ENCODE measurements at places on chromosomes 7 and 10.
A peak's percentile ranks its signal among the peaks of the same experiment; 100 is the strongest.

GRCh38 chr10:110857265-110858171, 14.2 kb upstream of the PDCD4 start:
- peak; percentile 31 for DNase-seq

- DNase-seq = no peak
Observed at GRCh38 chr10:15244635-15245197, 76.2 kb upstream of the NMT2 start.

DNA sequence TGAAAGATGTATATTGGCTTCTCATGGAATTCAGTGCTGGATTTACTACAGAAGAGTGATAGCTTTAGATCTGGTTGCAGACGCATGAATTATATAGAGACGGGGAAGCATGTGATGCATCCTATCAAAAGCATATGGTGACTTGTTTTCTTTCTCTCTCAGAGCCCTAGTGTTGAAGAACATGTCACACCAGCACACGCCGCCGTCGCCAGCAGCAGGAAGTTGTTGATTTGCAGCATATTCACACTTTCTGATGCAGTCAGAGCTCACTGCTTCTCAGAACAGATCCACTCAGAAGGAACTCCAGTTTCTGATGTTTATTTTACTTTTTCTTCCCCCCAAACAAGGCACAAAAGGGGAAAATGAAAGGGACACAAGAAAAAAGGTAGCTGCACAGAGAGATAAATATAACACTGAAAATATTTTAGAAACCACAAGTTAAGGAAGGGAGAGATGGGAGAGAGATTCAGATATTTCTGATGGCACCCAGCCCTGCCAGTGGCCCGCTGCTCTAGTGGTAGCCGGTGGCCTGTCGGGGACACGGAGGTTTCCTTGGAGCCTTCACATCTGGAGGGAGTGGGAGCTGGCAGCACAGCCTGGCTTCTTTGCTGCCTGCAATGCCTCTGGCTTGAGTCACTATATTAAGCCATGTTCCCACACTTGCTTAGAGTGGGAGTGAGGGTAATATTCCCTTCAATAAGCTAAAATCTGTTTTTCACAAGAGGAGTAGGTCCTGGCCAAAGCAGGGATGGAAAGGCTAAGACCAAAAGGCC, 123.2 kb downstream of the NRP1 start:
- no peak for DNase-seq

DNA sequence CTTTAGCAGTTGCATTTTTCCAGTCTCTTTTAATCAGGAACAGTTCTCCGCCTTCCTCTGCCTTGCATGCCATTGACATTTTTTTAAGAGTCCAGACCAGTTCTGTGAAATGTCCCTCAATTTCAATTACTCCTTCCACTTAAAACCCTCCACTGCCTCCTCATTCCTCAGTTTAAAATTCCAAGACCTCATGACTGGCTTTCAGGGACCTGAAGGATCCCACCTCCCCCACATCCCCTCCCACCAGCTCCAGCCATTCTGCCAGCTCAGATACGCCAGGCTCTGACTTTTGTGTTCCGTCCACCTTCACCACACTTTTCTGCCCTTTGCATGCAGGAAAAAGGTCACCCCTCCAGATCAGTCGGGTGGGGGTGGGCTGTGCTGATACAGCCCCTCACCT, 8.7 kb downstream of the TNRC18 start:
- DNase-seq = no peak

DNA sequence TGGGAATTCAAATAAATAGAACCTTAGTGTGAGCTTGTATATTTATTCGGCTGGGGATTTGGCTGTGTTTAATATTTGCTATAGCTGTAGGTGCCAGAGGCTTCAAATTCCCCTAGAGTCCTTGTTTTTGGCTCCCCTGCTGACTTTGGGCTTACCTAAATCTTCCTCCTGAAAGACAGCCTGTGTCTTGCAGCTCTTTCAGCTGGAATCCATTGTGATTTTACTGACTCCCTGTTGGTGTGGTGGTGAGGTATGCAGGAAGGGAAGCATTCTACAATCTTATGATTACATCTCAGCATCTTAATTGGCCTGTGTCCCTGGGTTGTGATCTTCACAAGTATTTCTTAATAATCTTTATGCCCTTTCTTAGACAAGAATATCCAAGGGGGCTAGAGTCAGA, 25.9 kb downstream of the FOXI2 start:
- DNase-seq = no peak

DNA sequence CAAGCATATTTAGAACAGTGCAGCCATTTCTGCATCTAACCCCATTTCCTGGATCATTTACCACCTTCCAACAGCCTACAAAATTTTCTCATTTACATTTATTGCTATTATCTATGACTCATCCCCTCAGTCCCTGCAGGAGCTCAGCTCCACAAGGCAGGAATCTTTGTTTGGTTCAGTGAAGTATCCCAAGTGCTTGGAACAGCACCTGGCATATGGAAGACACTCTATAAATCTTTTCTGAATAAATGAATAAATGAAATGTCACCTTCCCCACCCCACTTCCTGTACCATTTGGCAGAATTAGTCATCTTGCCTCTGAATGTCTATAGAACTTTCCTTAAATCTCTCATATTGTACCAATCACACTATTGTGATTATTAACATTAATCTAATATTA, 110.7 kb downstream of the HIP1 start:
- no peak for DNase-seq

DNA sequence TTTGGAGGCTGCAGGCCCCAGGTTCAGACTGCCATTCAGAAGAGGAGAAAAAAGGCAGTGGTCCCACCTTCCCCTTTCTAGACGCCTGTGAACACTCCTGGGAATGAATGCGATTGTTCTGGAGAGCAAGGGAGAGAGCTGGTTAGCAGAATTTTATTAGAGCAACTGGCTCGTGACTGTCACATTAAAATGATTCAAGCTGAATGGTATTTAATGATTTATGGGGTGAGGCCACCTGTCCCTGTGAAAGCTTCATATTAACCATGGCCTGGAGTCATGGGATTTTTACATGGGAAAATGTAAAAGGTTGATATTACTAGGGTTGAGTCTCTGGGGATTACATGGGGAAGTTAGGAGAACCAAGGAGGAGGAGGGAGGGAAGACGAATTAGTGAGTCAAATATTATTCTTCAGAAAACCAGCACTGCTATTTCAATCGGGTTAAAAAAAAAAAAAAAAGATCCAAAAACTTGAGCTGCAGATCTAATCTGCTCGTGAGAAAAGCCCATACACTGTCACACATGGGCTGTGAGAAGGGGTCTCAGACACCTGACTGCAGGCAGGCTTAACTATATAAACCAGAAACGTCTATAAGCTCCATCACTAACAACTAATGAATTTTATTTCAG, 8.3 kb downstream of the CXCL12 start:
- DNase-seq = no peak

- DNase-seq = no peak
Observed at GRCh38 chr7:116621649-116622048, 50.3 kb upstream of the MET start.

DNA sequence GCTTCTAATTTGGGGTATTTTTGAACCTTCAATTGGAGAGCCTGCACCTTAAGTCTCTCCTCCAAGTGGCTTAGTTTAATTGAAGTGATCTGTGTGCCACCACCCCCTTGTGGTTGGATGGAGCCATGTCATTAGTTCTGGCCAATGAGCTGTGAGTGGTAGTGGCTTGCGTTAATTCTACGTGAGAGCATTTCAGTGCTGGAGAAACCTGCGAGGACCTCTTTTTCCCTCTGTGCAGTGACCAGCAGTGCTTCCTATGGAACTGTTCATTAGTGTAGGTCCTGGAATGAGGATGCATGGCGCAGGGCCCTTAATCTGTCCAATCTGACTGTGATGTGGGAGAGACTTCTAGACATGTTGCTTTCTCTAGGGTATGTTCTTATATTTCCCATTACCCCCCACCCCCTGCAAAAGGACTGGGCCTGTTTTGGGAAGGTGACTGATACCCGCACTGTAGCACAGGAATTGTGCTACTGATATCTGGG, 3.8 kb downstream of the HILPDA start:
- no peak for DNase-seq

GRCh38 chr7:46630031-46630430, 709.0 kb upstream of the IGFBP3 start:
- DNase-seq = no peak

- no peak for DNase-seq
Observed at GRCh38 chr7:108686494-108686893, 116.8 kb downstream of the DNAJB9 start.

DNA sequence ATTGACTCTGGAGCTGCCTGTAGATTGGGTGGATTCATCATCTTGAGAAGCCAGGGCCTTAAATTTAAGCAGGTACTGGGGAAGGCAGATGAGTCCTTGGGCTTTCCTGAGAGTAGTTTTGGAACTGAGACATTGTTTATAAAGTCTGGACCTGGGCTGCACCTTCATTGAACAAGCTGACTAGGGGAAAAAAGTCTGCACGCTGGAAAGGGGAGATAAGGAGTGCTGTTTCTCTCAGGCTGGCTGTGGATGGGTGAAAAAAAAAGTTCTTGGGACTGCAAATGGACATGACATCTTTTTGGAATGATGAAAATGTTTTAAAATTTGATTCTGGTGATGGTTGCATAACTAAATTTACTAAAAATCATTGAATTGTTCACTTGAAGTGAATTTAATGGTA, 12.0 kb downstream of the SEC24C start:
- DNase-seq = no peak

GRCh38 chr7:66453340-66453739, 175.3 kb upstream of the KCTD7 start:
- no peak for DNase-seq

DNA sequence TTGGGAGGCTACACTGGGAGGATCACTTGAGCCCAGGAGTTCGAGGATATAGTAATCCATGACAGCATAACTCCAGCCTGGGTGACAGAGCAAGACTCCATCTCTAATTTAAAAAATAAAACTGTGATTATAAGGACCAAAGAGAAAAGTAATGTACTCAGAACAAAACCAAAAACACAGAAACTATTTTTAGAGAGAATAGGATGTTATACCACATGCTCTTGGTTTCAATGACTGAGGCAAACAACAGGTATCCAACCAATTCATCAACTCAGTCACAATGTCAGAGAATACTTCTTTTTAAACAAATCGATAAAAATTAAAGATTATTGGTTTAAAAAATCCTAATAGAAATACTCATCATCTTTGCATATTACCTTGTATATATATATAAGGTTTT, 186.7 kb downstream of the TPK1 start:
- DNase-seq = no peak

DNA sequence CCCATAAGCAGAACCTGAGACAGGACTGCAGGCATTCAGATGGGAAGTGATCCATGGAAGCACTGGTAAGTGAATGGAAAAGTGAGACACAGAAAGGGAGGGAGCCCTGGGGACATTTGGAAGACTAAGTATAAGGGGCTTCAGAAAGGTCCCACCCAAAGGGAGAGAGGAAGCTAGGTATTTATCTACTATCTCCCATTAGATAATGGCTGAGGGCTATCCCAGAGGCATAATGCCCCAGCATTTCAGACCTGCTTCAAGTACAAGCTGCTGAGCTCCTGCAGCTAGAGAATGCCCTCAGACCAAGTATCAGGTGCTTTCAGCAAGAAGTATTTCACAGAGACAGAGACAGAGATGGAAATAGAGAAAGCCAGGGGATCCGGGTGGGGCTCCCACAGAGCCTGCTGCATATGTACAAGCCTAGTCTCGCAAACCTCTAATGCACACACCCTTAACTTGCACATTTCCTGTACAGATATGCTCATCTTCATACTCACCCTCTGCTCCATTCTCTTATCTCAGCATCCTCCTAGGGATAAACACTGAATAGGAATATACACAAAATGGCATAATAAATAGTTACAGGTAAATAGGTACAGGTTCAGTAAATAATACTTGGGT, 20.2 kb downstream of the KDM7A start:
- DNase-seq = no peak

DNA sequence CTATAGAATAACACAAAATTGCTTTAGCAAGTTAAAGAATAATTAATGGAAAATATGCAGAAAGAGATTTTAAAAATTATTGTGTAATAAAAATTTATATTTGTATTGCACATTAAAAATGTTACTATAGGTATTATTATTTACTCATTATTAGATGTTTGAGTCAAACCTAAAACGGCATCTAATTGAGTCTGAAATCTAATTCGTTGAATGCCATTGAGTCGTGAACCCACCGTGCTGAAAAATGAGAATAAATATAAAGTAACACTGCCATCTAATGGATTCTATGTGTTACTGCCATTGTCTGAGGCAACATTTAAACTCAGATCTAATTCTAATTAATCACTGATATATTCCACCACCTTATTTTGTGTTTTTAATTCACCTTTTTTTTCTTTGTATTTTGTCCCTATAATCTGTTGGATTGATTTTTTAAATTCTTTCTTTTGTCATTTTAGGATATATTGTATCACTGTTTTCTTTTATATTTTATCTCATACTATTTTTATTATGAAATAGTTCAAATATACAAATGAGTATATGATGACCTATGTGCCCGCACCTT, 62.2 kb downstream of the SAMD9 start:
- DNase-seq = no peak

GRCh38 chr10:5285186-5285585, 79.6 kb upstream of the UCN3 start:
- no peak for DNase-seq

GRCh38 chr7:18638594-18639452, 143.3 kb downstream of the HDAC9 start:
- DNase-seq = no peak

- no peak for DNase-seq
Observed at GRCh38 chr7:131753620-131754222, 197.3 kb upstream of the PODXL start.

DNA sequence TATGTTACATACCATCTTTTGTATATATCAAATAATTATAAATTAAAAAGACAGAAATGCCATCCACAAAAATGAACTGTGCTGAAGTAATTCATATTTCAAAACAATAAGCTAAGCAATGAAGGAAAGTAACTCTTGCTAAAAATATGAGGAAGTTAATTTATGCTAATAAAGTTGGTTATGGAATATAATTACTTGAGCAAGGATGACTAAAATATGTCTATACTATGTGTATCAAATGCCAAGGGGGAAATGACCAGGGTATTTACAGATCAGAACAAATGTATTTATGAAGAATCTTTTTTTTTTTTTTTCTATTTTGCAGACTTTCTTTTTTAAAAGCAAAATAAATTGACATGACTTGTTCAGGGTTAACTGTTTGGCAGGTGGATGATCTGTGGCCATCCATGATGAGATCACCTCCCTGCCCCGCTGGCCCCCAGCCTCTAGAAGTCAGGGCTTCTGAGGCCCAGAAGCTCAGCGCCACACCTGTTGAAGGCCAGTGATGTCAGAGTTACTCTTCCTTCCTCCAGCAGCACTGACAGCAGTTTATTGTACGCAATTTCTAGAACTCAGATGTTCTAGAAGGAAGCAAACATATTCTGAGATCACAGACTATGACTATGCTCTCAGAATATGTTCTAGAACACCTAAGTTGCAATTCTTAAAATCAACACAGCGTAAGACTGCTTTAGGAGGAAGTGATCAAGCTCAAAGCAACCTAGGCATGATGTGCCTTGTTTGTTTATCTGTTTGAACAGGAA, 196.1 kb upstream of the KLF14 start:
- no peak for DNase-seq

GRCh38 chr10:123890756-123891143, 857 bp downstream of the CPXM2 start:
- no peak for DNase-seq

- DNase-seq = no peak
Observed at GRCh38 chr7:2936891-2937580, 92.9 kb upstream of the GNA12 start.

- DNase-seq = no peak
Observed at GRCh38 chr10:44569193-44570091, 184.5 kb upstream of the CXCL12 start.
